A549 treated with ZK216348 at 1 μM for 4 hours (cell line): ENCODE measurements at places on chromosomes 12 and 14. TPM values are rescaled to one million over a fixed set of nuclear protein-coding genes. Genes with fewer than 3 reads are reported as not detected.

Gene SLC25A47
- total RNA-seq = not detected in 5 replicates

Gene TEX52
- not detected in 5 replicates for total RNA-seq

Gene HOXC6
- total RNA-seq = 3.5 to 6.0 TPM (median 5.2 TPM) in 5 replicates

Gene GPR65
- not detected in 5 replicates for total RNA-seq

Gene GLI1
- 3.9 to 8.8 TPM (median 7.3 TPM) in 5 replicates for total RNA-seq

Gene RGS6
- 0.05 TPM in 1 of 5 replicates, not detected in the others for total RNA-seq

Gene KCNJ8
- total RNA-seq = 0.18 to 0.78 TPM (median 0.39 TPM) in 5 replicates

Gene GDF3
- not detected in 5 replicates for total RNA-seq

Gene SRRM4
- total RNA-seq = not detected in 5 replicates

Gene OTUB2
- total RNA-seq = 3.1 to 4.8 TPM (median 3.8 TPM) in 5 replicates

Gene ZFHX2
- total RNA-seq = 0.85 to 1.8 TPM (median 1.3 TPM) in 5 replicates

Gene BEST3
- 0.63 to 1.8 TPM (median 1.1 TPM) in 5 replicates for total RNA-seq

Gene FGD4
- total RNA-seq = 4.9 to 10.3 TPM (median 8.9 TPM) in 5 replicates

Gene KRT3
- total RNA-seq = 0.09 TPM in 1 of 5 replicates, not detected in the others

Gene GNB3
- total RNA-seq = 2.1 to 2.7 TPM (median 2.3 TPM) in 5 replicates

Gene KCNC2
- total RNA-seq = not detected in 5 replicates

Gene DYRK2
- 7.6 to 13.8 TPM (median 11.6 TPM) in 5 replicates for total RNA-seq

Gene FOXG1
- total RNA-seq = 0.11 to 0.27 TPM (median 0.12 TPM) in 5 replicates

Gene MSI1
- total RNA-seq = 0.50 to 1.4 TPM (median 1.2 TPM) in 5 replicates

Gene ALG10
- total RNA-seq = 3.1 to 6.0 TPM (median 4.7 TPM) in 5 replicates

Gene ADSS1
- 6.0 to 8.8 TPM (median 7.1 TPM) in 5 replicates for total RNA-seq

Gene KRT78
- 0.24 TPM in 1 of 5 replicates, not detected in the others for total RNA-seq

Gene RAD51AP1
- total RNA-seq = 14.5 to 30.1 TPM (median 19.3 TPM) in 5 replicates

Gene METAP2
- 125 to 213 TPM (median 136 TPM) in 5 replicates for total RNA-seq

Gene NGB
- total RNA-seq = not detected in 5 replicates

Gene SLCO1C1
- 0.32 TPM in 1 of 5 replicates, not detected in the others for total RNA-seq

Gene RFX4
- total RNA-seq = not detected in 5 replicates

Gene ADCK1
- 5.1 to 6.2 TPM (median 5.7 TPM) in 5 replicates for total RNA-seq

Gene C14orf180
- total RNA-seq = not detected in 5 replicates

Gene TAS2R50
- total RNA-seq = not detected in 5 replicates

Gene TRHDE
- 0.18 to 0.21 TPM (median 0.19 TPM) in 3 of 5 replicates, not detected in the others for total RNA-seq

Gene TAMALIN
- total RNA-seq = 0.25 to 0.58 TPM (median 0.49 TPM) in 5 replicates

Gene CABP1
- total RNA-seq = 0.22 to 0.57 TPM (median 0.27 TPM) in 4 of 5 replicates, not detected in the other

Gene AMDHD1
- 1.9 to 2.4 TPM (median 2.3 TPM) in 5 replicates for total RNA-seq

Gene CD163L1
- total RNA-seq = 0.16 to 0.51 TPM (median 0.20 TPM) in 5 replicates

Gene WNT5B
- total RNA-seq = 0.95 to 4.2 TPM (median 2.4 TPM) in 5 replicates

Gene KRT73
- total RNA-seq = not detected in 5 replicates

Gene ANAPC7
- 53.2 to 59.4 TPM (median 58.6 TPM) in 5 replicates for total RNA-seq

Gene CLEC2A
- total RNA-seq = not detected in 5 replicates

Gene KRT2
- not detected in 5 replicates for total RNA-seq

Gene TTC9
- 2.3 to 3.0 TPM (median 2.8 TPM) in 5 replicates for total RNA-seq

Gene LETMD1
- total RNA-seq = 23.5 to 28.0 TPM (median 24.6 TPM) in 5 replicates

Gene RTL1
- 0.21 to 0.35 TPM (median 0.26 TPM) in 5 replicates for total RNA-seq

Gene TBX5
- not detected in 5 replicates for total RNA-seq

Gene NTS
- total RNA-seq = 48.6 to 98.4 TPM (median 71.5 TPM) in 5 replicates

Gene ETFBKMT
- total RNA-seq = 0.40 to 1.4 TPM (median 0.72 TPM) in 5 replicates

Gene DRAM1
- 19.7 to 27.1 TPM (median 20.8 TPM) in 5 replicates for total RNA-seq

Gene CDC42BPB
- total RNA-seq = 53.5 to 92.4 TPM (median 79.4 TPM) in 5 replicates

Gene PDZRN4
- total RNA-seq = not detected in 5 replicates

Gene LRRC43
- total RNA-seq = 0.16 TPM in 1 of 5 replicates, not detected in the others

Gene ASCL1
- total RNA-seq = not detected in 5 replicates

Gene PMCH
- not detected in 5 replicates for total RNA-seq
